ENCODE measurements at places on chromosomes 1 and 21.

GRCh38 chr1:201296352-201296751, 13.0 kb downstream of the PKP1 start:
- DNase-seq = no peak

DNA sequence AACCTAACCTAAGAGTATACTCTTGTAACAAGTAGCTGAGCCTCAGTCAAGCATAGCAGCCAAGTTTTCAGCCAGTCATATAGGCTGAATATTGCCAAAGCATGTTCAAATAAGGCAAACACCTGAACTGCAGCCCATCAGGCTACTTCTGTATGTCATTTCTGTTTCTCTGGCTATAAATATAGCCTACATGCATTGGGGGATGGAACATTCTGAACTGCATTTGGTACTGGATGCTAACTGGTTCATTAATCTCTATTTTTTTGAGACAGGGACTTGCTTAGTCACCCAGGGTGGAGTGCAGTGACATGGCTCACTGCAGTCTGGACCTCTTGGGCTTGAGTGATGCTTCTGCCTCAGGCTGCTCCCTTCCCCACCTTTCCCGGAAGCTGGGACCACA, 37.3 kb downstream of the MAST2 start:
- no peak for DNase-seq

DNA sequence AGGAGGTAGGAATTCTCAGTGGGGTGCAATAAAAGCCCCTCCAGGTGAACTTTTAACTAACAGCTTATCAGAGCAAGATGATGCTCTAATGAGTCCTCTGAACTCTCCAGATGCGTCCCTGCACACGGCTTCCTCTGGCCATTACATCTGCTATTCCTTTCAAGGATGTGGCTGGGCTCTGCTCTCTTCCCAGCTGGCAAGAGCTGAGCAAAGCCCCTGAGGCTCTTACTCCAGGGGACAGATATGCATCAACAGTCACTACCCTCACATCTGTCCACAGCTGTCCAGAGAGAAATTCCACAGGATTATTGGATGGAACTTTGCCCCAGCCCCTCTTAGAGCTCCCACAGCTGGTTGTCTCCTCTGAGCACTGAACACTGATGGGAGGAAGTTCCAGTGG, 267.8 kb downstream of the C1orf94 start:
- DNase-seq = no peak

- no peak for DNase-seq
Measured at GRCh38 chr1:85427849-85428248, 37.1 kb downstream of the DDAH1 start.

- peak; percentile 92 for DNase-seq
Measured at GRCh38 chr1:184664042-184664660, 90.5 kb downstream of the EDEM3 start.

GRCh38 chr1:169115891-169116585, 9.5 kb downstream of the ATP1B1 start:
- no peak for DNase-seq

DNA sequence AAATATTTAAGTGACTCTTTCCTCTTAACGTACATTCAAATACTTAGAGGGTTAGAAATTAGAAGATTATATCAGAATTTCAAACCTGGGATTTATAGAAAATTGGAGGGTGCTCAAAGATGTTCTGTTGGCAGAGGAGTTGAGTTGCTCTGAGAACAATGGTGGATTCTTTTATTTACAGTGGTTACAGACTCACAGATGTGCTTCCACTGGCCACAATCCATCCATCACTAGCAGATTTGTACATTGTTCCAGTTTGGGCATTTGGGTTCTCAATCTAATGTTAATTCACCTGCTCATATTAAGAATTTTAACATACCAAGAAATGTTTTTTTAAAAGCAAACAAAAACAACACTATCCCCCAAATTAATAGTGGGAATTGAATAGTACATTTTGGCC, 23.5 kb downstream of the DNAJC6 start:
- no peak for DNase-seq

DNA sequence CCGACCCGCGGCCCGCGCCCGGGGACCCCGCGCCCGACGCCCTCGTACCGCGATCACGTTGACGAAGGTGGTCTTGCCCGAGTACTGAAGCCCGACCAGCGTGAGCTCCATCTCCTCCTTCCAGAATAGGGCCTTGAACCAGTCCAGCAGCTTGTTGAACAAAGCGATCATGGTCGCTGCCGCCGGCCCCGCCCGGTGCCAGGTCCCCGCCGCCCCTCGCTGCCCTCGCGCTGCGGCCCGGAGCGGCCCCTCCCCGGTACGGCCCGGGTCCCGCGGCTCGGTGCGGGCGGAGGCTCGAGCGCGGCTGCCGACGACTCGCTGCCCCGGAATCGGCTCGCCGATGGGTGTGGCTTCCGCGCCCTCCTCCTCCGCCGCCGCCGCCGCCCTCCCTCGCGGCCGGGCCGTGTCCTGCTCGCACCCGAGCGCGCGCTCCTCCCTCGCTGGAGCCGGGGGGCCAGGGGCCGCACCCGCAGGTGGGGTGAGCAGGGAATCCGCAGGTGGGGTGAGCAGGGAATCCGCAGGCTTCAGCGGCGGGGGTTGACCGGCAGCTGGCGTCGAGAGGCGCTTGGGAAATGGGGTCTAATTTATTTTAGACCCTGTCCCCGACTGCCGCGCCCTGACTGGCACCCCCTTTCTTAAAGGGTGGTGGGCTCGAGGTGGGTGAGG, at the start of gene ARL8A:
Gene ARL8A, minus strand, starts transcription at position 336 of the 666 bp plus-strand sequence. Its CDS starts 165 bp downstream, at position 171.
- DNase-seq = peak; percentile 85

DNA sequence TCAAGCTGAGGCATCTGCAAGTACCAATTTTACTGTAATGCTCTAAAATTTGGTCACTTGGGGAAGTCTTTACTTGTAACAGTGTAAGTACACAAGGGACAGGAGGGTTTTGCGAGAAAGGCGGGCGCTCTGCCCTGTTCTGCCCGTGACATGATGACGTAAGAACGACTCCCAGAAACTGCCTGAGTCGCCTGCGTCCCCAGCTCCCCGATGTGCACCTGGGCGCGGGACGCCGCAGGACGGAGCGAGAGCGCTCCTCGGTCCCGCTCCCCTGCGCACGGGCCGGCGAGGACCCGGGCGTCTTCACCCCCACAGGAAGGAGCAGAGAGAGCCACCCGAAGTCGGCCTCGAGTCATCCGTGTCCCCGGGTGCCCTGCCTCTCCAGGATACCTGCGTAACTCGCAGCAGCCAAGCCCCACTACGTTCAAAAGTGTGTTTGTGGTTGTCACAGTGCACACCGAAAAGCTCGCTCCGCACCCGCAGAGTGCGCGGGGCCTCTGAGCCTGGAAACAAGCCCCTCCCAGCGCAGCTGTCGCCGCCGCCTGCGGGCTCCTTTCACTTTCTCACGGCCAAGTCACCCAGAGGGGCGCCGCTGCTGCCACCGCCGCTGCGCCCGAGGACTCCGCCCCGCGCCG, 3.3 kb upstream of the ZBTB18 start:
- DNase-seq = no peak

DNA sequence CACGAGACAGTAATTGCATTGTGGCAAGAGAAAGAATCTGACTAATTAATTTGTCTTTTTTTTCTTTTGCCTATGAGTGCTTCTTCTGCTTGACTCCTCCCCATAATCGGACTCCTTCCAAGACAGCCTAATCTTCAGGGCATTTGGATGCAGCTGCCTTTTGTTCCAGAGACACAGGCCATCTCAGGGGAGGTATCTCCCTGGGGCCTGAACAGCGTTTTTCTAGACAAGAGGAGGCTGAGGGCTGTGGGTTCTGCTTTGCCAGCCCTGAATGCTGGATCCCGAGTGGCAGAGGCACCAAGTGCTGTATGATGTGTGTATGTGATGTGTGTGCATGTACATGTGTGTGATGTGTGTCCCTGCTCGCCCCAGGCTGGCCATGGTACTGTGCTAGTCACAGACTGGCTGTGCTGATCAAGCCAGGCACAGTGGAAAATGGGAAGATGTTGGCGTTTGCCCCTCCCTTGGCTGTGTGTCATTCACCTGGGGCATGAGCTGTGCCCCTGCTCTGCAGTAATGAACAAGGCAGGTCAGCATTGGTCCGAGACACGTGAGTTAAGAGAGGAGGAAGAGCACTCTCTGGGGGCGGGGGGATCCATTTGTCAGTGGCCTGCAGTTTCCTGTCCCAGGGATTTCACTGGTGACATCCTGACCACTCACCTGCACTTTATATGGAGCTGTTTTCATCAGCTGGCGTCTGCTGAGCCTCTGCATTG, 77.2 kb downstream of the ADARB1 start:
- no peak for DNase-seq

GRCh38 chr1:3785456-3786157, 10.7 kb downstream of the LRRC47 start:
- peak; percentile 58 for DNase-seq

All from HEK293T (cell line).